ENCODE measurements at places on chromosomes 4 and X. TPM values are rescaled to one million over a fixed set of nuclear protein-coding genes. Genes with fewer than 3 reads are reported as not detected.

GRCh38 chrX:21747558-21747957 lies 10.4 kb downstream of the SMPX start:
- no peak for DNase-seq

DNA sequence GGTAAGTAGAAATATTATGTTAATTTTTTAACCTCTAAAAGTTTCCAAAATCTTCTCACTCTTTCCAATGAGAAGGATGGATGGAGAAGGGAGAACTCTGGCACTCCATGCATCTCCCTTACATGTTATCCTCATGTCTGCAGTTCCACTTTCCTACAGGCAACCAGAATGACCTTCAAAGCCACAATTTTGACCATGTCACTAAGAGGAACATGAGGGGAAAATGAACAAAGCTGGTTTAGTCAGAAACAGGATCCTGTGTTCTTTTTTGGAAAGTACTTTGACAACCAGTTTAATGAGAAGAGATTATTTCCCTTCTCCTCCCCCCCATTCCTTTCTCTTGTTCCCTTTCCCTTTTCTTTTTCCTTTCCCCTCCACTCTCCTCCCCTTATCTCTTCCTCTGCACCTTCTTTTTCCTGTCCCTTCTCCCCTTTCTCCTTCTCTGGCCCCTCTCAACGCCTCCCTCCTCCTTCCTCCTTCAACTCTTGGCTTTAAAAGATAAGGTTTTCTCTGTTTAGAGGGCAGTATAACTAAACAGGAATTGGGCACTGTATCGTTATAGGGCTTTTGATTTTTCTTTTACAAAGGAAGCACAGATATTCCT lies 42.5 kb downstream of the DTHD1 start:
- DNase-seq, result no peak

- peak; percentile 30 for DNase-seq
These were observed 15.2 kb downstream of the ASB11 start for GRCh38 chrX:15299941-15300851.

GRCh38 chr4:76017056-76017686 lies 6.1 kb downstream of the CXCL10 start:
- DNase-seq, result no peak

GRCh38 chr4:87055311-87055710 lies 120.5 kb downstream of the AFF1 start:
- DNase-seq, result no peak

- no peak for DNase-seq
These were observed 226.3 kb downstream of the ZIC3 start for GRCh38 chrX:137792214-137792613.

DNA sequence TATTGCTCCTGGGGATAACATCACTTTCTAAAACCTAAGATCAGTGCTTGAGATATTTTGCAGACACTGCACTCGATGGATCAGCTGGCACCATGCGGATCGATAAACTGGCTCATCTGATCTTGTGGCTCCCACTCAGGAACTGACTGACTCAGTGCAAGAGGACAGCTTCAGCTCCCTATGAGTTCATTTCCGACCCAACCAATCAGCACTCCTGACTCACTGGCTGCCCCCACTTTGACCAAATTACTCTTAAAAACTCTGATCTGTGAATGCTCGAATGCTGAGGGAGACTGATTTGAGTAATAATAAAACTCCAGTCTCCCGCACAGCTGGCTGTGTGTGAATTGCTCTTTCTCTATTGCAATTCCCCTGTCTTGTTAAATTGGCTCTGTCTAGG lies 110.1 kb downstream of the ANAPC4 start:
- DNase-seq, result no peak

- DNase-seq, result peak; percentile 52
These were observed at the start of gene TLR10 for GRCh38 chr4:38782452-38783108. Gene TLR10 (minus strand): TSS chr4:38782990. CDS start chr4:38775590, 7,400 bp downstream.

- DNase-seq, result peak; percentile 2
These were observed 40.0 kb downstream of the RIPPLY1 start for GRCh38 chrX:106862972-106863688.

DNA sequence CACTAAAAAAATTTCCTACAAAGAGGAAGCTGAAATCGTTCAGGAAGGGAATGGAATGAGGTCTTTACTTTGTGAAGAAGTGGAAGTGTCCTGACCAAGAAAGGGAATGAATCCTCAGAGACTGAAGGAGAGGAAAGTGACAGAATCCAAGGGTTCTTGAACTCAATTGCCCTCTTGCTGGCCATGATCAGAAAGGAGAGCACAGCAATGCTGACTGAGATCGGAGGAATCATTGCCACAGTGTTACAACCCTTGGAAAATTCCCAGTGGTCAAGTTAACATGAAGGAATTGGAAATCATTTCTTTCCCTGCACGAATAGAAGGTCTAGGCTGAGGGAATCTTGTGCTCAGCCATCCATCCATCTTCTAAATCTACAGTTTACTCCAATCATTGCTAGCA lies 190.0 kb upstream of the NEIL3 start:
- no peak for DNase-seq

DNA sequence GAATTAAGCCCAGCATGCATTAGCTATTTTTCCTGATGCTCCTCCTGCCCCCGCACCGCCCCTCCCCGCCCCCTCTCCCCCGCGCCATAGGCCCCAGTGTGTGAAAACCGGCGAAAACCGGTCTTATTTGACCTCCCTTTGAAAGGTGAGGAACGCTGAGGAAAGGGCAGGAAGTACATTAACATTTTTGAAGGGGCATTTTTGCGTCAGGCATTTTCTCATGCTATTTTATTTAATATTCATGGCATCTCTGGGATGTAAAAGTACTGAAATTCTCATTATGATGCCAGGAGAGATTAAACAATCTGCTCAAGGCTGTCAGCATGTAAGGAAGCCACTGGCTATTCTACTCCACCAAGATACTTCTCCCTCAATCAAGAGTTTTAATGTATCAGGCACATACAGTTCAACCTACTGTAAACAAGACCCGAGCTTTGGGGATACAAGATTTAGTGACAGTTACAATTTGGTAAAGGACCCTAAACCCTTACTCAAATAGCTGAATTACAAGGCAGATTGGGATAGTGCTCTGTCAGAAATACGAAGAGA lies 1.2 kb upstream of the NMU start:
- no peak for DNase-seq

DNA sequence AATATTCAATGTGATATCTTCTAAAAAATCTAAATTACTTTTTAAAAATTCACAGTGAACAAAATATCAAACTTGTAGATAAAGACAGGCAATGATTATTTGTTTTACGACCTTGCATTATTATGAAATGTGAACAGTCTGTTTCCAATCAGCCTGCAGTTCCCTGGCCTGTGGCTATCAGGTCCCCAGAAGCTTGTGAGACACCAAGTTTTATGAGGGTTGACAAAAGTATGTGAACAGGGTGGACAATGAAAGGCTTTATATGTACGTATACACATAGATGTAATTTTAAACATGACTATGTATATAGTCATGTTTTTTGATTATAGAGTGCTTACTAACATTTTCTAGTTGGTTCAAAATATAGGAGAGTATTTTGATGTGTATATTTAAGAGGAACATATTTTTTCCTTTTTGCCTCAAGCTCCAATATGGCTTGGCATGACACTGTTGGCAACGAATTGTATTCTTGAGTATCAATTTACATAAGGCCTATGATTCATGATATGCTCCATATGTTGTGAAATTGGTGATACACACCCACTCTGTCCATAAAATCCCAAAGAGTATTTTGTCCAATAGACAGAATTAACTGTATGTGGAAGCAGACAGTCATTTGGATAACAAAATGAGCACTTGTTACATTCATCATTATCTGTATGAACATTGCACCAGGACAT lies 55.7 kb downstream of the BTC start:
- no peak for DNase-seq

DNA sequence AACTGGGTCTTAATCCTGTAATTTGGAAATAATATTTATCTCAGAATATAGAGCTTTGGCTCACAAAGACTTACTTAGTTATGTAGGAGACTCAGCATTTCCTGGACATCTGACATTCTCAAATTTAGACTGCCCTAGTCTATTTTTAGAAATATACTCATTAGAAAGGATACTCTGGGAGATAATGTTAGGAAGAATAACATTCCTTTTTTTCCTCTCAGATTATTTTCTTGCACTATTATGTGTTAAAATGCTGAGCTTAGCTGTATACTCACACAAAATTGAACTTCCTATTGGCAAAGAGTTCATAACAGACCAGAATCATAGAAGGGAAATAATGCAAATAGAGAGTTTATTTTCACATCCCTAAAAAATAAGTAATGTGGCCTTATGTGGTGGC lies 1424.9 kb upstream of the PCDH7 start:
- peak; percentile 28 for DNase-seq

DNA sequence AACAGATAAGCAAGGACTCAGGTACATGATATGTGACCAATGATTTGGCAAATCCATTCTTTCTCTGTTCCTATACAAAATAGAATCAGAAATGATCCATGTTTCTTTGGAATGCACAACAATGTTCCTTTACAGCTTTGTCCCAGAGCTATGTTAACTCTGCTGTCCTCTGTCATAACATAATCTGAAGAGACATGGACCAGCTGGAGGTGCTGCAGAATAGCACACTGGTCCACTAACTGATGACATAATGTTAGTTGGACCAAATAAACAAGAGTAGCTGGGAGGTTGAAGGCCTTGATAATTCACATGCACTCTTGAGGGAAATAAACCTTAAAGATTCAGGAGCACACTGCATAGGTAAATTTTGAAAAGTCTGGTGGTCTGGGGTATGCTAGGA lies 23.0 kb upstream of the DHX15 start:
- DNase-seq, result peak; percentile 19

GRCh38 chrX:9134366-9134765 lies 100.4 kb upstream of the FAM9B start:
- DNase-seq, result no peak

DNA sequence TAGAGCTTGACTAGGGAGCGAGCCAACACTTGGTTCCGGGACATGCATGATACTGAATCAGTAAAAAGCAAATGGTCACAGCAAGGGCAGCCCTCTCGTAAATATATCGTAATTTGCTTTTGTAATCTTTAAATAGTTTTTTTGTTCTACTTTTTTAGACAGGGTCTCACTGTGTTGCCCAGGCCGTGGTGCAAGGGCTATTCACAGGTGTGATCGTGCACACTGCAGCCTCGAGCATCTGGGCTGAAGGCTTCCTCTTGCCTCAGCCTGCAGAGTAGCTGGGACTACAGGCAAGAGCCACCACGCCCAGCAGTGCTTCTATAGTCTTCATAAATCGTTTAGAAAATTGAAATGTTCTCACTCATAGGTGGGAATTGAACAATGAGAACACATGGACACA lies 309.7 kb downstream of the TENM3 start:
- no peak for DNase-seq

- peak; percentile 72 for DNase-seq
These were observed 257.7 kb downstream of the OPHN1 start for GRCh38 chrX:68175562-68175961.

GRCh38 chr4:69823048-69823447 lies 36.9 kb downstream of the SULT1E1 start:
- no peak for DNase-seq

DNA sequence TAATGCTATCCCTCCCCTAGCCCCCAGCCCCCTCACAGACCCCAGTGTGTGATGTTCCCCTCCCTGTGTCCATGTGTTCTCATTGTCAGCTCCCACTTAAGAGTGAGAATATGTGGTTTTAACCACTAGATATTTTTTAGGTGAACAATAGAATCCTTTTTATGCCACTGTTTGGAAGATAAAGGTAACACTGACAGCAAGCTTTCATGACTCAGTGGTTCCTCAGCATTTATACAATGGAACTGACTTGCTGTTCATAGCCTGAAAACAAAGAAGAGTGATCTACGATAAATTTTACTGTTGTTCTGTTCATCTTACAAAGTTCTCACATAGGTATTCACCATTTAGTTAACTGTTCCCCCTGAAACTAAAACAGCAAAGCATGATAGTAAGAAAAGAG lies 147.8 kb downstream of the ARHGAP10 start:
- no peak for DNase-seq

DNA sequence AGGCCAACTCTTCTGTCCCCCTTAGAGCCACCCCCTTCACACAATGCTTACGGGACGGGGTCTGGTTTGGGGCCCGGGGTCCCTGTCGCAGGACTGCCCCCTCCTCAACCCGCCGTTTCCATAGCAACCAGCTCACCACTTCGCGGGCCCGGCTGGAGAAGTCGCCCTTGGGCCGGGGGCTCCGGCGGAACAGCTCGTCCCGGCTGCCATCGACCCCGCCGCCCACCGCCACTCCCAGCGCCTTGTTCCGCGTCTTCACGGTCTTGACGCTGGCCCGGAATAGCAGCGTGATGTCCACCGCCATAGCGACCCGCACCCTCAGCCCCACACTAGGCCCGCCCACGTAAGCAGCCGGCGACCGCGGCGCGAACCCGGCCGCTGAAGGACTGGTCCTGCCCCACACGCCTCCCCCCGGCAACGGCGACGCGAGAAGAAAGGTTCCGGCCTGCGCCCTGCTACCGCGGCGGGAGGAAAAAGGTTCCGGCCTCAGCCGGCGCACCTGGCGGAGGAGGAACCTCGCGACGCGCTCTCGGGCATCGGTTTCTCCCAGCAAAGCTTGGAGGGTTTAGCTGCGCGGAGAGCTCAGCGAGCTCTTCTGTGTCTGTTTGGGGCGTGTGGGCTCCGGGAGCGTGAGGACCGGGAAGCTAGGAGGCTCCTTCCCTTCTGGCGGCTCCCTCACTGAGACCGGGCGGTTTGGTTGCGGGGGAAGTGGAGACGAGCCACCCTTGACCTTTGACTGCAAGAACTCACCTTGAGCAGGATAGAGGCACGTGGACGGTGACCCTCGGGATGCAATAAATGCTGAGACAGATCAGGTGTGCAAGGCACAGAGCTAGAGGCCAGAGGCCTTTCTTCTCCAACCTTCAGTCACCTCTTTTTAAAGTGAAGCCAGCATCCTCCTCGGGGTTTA lies at the start of gene STX18:
STX18 (minus strand) TSS at position 388 of the 910 bp plus-strand sequence; CDS start at position 304, 84 bp downstream.
- peak; percentile 83 for DNase-seq

Gene NXF3
- total RNA-seq, result not detected

Gene DGAT2L6
- not detected for total RNA-seq

Gene RIBC1
- 0.36 TPM for total RNA-seq

Gene GABRQ
- total RNA-seq, result not detected

Gene CCNA2
- total RNA-seq, result 59.7 TPM

Gene RPA4
- 2.5 TPM for total RNA-seq

Gene EFHC2
- total RNA-seq, result 0.28 TPM

Gene TRIML2
- 0.18 TPM for total RNA-seq

Gene CYBB
- total RNA-seq, result not detected

Gene SSX4
- not detected for total RNA-seq

Gene USP17L30
- not detected for total RNA-seq

Gene COX7B2
- total RNA-seq, result not detected

Gene TCEAL5
- not detected for total RNA-seq
